ENCODE measurements at places on chromosomes 4 and X. TPM values are rescaled to one million over a fixed set of nuclear protein-coding genes. Genes with fewer than 3 reads are reported as not detected.

DNA sequence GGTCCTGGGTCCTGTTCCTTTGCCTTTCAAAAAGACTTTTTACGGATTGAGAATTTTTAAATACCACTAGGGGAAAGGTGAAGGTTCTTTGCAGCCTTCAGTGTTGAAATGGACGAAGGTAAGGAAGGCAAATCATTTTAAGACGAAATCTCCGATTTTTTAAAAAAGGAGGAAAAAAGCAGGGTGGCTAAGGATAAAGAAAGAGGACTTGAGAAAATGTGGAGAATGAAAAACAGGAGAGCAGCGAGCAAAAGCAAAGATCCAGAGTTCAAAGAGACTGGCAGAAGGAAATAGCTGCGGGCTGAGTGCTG, 314 bp downstream of the EPHA5 start:
- peaks cover 6% of the 10 kb centered on the region for H3K4me1 ChIP-seq
- H3K27me3 ChIP-seq: peaks cover 32% of the 10 kb centered on the region
- H3K27ac ChIP-seq: no peak overlapping the region
- H3K4me3 ChIP-seq: peak overlapping the region; percentile 24

The ANK2 gene
- total RNA-seq: 35.1 TPM

The ABLIM2 gene
- 3.0 TPM for total RNA-seq

The CYSLTR1 gene
- 0.09 TPM for total RNA-seq

- peaks cover 4% of the 10 kb centered on the region for H3K4me1 ChIP-seq
- H3K27ac ChIP-seq: no peak overlapping the region
- H3K27me3 ChIP-seq: no peaks in the 10 kb centered on the region
These were observed 38.8 kb downstream of the GAB1 start for GRCh38 chr4:143375326-143376073.

DNA sequence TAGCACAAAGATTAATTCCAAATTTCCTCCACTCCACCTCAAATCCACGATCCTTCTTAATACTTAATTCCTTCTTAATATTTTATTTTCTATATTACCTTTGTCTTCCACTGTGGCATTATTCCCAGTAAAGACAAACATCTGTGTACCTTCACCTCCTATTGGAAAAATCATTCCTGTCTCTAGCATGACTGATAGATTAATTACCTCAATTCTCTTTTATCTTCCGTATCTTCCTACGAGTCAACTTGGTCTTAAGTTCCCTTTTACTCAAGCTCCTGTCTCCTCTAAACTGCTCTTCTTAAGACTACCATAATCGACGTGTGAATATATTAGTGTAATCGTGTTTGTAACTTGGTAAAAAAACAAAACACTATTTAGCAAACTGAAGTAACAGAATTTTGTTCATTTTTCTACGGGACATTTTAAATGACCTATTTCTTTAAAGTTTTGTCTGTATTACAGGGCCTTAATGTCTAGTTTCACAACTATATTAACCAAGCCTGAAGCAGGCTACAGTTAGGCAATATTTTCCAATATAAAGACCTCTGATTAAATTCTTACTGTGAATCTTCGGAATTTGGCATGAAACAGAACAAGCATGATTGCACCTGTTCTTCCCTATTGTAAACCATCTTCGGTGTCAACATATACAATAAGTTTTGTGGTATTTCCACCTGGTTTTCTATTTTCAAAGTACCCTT, 1.1 kb upstream of the USP38 start:
- no peaks in the 10 kb centered on the region for H3K4me1 ChIP-seq
- H3K36me3 ChIP-seq: no peaks in the 10 kb centered on the region
- DNase-seq: no peak
- H3K27ac ChIP-seq: peak overlapping the region; percentile 86

The NRK gene
- 8.3 TPM for total RNA-seq

The CLDN2 gene
- total RNA-seq: not detected
